ENCODE measurements at places on chromosomes 13 and 19.

DNA sequence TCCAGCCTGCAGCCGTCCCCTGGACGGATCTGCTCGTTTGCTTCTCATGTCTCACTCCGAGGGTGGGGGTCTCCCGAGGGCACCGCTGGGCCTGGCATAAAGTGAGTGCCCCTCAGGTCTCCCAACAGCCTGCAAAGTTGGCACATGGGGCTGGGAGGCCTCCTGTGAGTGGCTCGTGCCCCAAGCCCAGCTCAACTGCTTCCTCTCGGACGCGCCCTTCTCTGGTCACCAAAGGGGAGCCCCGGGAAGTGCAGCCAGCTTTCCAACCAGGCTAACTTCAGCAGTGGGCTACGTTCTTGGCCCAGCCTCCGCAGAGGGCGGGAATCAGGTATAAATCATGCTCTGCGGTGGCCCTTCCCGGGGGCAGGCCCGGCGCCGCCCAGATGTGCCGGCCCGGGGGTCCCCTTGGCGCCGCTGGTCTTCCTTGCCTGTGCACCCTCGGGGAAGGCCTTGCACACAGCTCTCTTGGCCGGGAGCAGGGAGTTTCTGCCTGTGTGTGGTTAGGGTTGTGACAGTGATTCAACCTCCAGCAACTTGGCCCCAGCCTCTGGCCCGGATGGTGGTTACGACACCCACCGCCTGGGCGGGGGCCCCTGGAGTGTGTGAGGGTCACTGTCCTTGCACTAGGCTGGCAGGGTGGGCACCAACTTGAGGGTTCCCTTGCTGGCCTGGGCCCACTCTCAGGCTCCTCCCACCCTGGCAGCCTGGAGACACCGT lies 20.7 kb downstream of the CEBPG start:
- no peak for DNase-seq

GRCh38 chr13:44618326-44618725 lies 42.2 kb upstream of the TSC22D1 start:
- DNase-seq, result no peak

GRCh38 chr19:7006135-7006704 lies 15.0 kb downstream of the MBD3L2B start:
- DNase-seq, result no peak

- no peak for DNase-seq
These were observed 428.2 kb upstream of the KLF12 start for GRCh38 chr13:74562381-74562780.

DNA sequence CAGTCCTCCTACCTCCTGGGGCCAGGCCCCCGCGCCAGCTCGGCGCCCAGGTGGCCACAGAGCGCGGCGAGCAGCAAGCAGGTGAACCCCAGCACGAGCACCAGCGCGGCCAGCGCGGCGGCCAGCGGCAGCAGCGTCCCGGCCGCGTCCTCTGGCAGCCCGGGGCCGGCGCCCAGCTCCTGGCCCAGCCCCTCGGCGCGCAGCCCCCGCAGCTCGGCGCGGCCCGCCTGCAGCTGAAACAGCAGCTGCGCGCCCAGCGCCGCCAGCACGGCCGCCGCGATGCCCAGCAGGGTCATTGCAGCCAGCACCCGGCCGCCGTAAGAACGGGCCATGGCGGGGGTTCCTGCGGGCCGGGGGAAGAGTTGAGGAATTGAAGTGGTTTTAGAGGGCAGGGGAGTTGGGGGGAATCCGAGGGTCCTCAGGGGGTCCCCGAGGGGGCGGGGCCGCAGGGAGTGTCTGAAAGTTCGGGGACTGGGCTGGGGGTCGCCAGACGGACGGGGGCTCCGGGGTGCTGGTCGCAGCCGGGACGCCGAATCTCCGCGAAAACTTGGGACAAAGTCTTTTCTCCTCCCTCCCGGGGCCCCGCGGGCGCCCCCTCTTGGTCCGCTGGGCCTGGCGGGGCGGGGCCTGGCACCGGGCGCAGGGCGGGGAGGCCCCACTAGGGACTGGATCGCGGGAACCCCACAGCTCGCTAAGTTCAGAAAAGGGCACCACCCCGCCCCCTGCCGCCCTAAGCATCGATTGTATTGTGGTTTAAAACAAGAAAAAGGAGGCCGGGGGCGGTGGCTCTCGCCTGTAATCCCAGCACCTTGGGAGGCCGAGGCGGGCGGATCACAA lies at the start of gene TMEM221:
Gene TMEM221 (minus strand): TSS at position 538 of the 837 bp plus-strand sequence. CDS start 206 bp downstream, at position 332.
- peak; percentile 73 for DNase-seq

DNA sequence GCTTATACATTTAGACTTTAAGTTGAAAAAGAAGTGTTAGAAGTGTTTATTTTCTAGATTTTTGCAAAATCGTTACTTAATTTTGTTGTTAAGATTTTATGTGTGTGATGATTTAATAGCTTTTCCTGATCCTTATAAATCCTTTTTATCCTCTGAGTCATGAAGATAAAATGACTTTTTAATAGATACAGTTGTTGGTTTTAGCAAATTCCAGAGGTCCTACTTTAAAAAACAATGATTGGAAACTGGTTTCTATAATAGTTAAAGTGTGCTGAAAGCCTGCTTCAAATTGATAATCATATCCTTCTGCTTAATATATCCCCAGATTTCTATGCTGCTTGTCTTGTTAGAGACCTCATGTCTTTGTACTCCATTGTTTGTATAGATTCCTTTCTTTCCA lies 39.0 kb downstream of the RNASEH2B start:
- DNase-seq, result no peak

DNA sequence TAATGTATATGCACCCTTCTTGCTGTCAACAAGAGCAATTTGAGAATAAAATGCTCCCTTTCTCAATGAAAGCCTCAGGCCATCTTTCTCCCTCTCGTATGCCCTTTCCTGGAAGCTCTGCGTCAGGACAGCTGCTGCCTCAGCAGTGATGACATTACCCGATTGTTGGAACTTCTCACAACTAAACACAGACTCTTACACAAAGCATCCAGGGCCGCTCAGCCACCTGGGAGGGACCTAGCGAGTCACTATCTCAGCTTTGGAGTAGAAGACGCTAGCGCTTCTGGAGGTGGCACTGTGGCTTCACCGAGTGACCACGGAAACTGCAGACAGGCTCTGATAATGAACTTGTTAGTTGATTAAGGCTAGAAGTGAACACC lies 153.2 kb upstream of the SOX1 start:
- DNase-seq, result no peak

DNA sequence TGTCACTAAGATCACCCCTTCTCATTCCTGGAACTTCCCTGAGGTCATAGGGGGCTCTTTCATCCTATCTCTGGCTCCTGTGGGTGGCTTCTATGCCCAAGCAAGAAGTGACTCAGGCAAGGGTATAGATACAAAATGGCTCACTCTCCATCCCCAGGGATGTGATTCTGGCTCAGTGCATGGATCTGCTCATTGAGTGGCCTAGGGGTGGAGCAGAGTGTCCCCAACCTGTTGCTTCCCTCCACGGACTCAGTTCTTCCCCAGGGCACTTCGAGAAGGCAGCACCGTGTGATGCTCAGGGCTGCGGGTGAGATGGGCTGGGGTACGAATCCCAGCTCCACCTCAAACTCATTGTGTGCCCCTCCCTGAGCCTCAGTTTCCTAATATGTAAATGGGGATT lies 136.4 kb downstream of the PTPRS start:
- DNase-seq, result no peak

- no peak for DNase-seq
These were observed 68.9 kb upstream of the GPR183 start for GRCh38 chr13:99376132-99376531.

- DNase-seq, result peak; percentile 64
These were observed 22.1 kb upstream of the POMP start for GRCh38 chr13:28636677-28637317.

DNA sequence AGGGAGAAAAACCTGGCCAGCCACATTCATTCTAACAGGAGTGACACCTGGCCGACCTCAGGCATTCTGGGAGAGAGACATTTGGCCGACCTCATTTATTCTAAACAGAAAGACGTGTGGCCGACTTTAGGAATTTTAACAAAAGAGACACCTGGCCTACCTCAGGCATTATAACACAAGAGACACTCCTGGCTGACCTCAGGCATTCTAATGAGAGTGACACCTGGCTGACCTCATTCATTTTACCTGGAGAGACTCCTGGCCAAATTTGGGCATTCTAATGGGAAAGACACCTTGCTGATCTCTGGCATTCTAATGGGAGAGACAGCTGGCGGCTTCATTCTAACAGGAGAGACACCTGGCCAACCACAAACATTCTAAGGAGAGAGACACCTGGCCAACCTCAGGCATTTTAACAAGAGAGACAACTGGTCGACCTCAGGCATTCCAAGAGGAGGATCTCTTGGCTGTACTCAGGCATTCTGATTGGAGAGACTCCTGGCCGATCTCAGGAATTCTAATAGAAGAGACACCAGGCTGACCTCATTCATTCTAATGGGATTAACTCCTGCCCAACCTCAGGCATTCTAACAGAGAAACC lies 1353.9 kb downstream of the UQCRFS1 start:
- DNase-seq, result no peak

DNA sequence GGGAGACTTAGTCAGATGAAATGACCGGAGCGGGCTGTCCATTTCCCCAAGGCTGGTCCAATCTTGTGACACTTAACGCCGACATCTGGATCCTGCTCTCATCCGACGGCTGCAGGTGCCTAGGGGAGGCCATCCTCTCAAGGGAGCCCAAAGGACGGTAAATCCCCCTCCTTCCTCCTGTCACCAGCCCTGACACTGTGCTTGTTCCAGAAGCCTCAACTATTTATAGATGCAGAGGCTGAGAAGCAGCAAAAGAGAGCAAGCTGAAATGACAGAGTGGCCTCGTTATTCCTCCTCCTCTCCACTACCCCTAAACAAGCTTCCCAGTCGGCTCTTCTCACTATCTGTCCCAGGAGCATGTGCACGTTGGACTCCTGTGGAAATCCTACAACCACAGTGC lies 533.7 kb downstream of the LIG4 start:
- DNase-seq, result no peak
